ENCODE measurements at places on chromosomes 5 and 9.

DNA sequence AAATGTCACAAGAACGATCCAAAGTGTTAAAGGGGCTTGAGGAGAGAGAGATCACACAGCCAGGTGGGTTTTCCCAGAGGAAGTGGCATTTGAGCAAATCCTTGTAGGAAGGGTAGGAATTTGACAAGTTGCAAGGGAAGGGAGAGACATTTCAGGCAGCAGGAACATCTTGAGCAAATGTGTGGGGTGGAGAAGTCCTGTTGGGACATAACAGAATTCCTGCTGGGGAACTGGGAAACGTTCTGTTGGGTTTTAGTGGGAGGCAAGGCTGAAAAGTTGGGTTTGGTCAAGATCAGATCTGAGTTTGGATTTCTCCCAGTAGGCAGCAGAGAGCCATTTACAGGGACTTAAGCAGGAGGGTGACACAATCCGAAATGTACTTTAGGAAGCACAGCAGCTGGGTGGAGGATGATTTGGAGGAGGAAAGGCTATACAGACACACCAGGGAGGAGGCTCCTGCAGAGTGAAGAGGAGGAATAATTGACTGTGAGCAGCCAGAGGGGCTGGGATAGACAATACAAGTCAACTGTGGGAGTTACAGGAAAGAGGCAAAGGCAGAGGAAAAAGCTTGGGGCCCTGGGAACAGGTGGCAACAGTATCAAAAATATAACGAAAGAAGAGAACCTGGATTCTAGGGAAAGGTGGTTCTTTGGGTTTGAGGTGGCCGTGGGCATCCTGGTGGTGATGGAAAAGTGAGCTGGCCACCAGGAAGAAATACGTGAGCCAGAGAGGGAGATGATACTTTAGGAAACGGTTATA, 3.1 kb upstream of the ZSWIM6 start:
- DNase-seq: no peak

DNA sequence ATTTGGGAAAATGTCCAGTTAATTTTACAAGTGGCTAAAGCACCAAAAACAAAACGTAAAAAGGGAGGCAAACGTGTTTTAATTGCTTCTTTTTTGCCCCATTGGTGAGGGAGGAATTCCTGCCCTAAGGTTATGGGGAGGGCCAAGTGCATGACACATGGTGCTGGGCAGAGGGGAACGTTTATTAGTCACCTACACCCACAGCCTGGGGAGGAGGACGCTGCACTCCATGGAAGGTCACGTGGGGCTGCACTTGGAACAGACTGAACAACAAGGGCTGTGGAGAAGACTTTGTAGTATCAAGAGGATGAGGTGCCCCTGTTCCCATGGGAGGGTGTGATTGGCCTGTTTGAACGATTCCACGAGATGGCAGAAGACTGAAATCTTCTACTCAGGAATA, 13.7 kb upstream of the ADAMTS16 start:
- DNase-seq: no peak

GRCh38 chr5:157679801-157680200, 8.5 kb downstream of the C5orf52 start:
- DNase-seq: no peak

- peak; percentile 89 for DNase-seq
These were observed 812 bp downstream of the CACFD1 start for GRCh38 chr9:133460405-133461175.

DNA sequence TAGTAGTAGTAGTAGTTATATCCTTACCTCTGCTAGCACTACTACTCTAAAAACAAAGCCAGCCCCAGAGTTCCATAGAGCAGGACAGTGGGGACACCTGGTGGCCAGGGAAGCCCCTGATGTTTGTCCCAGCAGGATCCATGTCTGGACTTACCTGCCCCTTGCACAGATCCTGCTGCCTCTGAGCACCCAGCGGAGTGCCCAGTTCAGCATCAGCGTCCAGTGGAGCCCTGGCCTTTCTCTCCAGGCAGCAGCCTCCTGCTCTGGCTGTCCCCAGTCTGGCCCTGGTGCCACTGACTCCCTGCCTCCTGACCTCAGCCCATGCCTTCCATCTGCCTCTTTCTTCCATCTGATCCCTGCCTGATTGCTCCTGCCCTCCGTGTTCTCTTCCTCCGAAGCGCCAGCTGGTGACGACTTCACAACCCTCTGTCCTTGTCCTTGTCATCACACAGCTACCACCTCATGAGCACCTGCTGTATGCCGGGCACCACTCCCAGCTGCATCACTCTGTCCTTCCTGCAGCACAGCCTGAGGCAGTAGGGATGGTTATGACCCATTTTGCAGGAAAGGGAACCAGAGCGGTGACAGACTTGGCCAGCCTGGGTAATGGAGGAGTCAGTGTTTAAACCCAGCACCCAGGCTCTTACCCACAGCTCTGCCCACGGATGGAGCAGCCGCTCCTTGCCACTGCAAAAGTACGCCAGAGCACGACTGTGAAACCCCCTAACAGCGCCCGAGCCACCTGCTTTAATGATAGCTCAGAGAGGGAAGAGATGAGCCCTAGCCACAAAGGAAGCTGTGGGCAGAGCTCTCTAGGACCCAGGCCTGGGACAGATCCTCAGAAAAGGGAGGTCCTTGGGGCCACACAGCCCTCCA, 11.5 kb downstream of the SARDH start:
- peak; percentile 66 for DNase-seq

- peak; percentile 72 for DNase-seq
These were observed 13.3 kb upstream of the SEPTIN8 start for GRCh38 chr5:132790201-132790865.

- DNase-seq: peak; percentile 50
These were observed 46.8 kb upstream of the ANKRD55 start for GRCh38 chr5:56279979-56280378.

- DNase-seq: no peak
These were observed 81.2 kb upstream of the DNAH5 start for GRCh38 chr5:14025569-14026286.

GRCh38 chr9:341634-342421, 127.2 kb downstream of the DOCK8 start:
- no peak for DNase-seq

DNA sequence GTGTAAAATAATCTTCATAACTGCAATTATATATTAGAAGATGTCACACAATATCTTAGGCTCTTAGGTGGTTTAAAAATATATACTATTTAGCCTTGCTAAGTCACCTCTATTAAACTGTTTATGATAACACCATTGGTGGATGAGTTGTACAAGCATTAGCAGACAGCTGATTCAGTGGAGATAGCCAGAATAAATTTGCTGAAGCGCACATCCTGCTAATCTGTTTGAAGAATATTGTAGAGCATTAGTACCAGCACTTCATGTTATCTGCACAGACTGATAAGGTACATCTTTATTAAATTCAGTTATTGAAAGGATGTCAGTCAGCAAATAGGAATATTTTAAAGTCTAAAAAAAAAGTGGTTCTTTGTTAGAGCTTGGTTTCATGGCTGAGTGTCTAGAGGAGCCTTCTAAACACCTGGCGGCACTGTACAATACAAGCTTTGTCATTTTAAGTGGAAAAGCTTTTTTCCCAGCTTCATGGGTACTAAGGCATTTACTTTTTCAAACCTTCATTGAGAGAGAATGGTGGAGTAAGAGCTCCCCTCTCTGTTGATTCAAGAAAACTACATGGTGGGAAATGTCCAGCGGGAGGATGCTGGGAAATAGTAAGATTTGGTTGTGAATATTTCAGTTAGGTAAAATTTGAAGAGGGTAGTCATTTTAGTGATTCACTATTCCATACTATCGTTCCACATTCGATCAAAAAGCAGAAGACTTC, 275.1 kb downstream of the SLF1 start:
- no peak for DNase-seq

DNA sequence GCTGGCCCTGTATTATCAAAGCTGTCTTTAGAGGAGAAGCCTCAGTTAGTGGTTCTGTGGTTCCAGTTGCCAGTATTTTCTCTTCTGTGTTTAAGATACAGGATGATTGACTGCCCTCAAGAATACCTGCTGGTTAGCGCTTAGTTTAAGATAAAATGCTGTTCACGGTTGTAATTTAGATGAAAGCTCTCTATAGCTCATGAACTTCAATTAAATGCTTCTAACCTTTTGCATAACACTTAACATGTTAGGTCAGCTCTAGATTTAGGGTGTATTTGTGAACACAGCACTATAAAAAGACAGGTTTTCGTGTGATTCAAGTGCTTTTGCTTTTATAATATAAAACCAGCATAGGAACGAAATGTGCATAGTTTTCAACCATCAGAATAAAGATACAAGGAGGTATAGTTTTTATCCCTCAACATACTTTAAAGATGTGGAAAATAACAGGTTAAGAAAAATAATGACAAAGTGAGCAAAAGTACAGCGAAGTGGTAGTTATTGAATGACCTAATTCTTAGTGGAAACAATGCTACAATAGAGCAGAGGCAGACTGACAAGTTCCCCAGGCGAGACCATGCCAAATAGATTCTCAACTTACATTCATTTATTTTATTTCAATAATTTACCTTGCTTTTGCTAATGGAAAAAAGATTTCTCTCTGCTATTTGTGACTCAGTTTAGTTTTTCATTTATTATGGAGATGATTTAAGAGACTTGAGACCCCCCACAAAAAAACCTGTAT, 602.6 kb upstream of the DMAC1 start:
- DNase-seq: no peak

GRCh38 chr9:27714388-27714787, 141.1 kb upstream of the C9orf72 start:
- DNase-seq: no peak

- DNase-seq: no peak
These were observed 2.0 kb downstream of the ERBIN start for GRCh38 chr5:65928322-65928752.

- no peak for DNase-seq
These were observed 548.6 kb upstream of the TLE4 start for GRCh38 chr9:79023134-79023580.

GRCh38 chr9:77000330-77000729, 19.1 kb upstream of the FOXB2 start:
- no peak for DNase-seq

GRCh38 chr9:95311961-95312360, 5.5 kb downstream of the FANCC start:
- no peak for DNase-seq

- DNase-seq: no peak
These were observed 27.2 kb upstream of the DEPDC1B start for GRCh38 chr5:60727033-60727679.

DNA sequence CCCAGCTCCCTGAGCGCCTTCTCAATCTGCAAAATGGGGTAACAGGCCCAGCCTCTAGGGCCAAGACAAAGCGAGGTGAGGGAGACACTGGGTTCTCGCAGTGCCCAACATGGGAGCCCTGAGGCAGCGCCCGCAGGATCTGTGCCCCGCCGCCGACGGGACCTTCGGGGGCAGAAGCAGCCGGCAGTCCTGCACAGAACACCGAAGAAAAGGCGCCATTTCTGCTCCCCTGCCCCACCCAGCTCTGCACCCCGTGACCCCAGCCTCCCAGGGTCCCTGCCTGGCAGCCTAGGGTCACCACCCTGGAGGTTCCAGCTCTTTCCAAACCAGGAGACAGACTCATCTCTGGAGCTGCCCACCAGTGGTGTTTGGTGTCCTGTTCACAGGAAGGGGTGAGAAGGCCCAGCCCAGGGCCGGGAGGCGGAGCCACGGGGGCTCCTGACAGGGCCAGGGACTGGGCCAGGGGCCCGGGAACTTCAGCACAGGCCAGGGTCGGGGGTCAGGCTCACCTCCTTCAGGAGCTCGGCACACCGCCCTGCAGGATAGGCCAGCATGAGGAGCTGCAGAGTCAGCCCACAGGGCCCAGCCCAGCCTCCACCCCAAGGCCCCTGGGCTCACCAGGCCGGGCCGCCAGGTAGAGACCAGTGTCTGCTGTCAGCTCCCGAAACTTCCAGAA, 3.3 kb downstream of the LCN8 start:
- no peak for DNase-seq

DNA sequence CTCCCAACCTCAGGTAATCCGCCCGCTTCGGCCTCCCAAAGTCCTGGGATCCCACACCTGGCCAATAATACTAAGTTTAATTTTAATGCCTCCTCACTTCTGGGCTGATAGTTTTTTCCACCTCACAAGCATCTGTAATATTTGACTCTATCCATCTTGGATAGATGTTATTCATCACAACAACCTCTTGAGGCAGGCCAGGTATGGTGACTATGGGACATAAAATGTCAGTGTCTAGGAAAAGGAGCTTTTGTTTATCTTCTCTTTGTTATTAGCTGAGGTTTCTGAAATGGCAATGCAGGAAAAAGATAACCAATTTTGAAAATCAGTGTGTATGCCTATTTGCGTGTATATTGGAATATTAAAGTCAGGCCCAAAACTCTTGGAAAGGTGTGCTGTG, 1.2 kb upstream of the CCDC69 start:
- DNase-seq: no peak
